ENCODE measurements at places on chromosomes 11 and 22.

- DNase-seq: no peak
Measured at GRCh38 chr22:50612528-50613221, 12.1 kb downstream of the MAPK8IP2 start.

- peak; percentile 80 for DNase-seq
Measured at GRCh38 chr11:765025-765801, 12.1 kb downstream of the GATD1 start.

- DNase-seq: peak; percentile 48
Measured at GRCh38 chr11:94519478-94520084, 7.3 kb downstream of the C11orf97 start.

- no peak for DNase-seq
Measured at GRCh38 chr22:32478994-32479393, 4.4 kb downstream of the FBXO7 start.

- DNase-seq: no peak
Measured at GRCh38 chr11:131095511-131096185, 179.4 kb upstream of the SNX19 start.

Data from erythroblast (primary cell).